Naive thymus-derived CD4-positive, alpha-beta T cell (primary cell): ENCODE measurements at places on chromosomes 13 and 19.

- DNase-seq, result peak; percentile 56
Measured at GRCh38 chr19:8158411-8159074, 9.2 kb upstream of the FBN3 start.

DNA sequence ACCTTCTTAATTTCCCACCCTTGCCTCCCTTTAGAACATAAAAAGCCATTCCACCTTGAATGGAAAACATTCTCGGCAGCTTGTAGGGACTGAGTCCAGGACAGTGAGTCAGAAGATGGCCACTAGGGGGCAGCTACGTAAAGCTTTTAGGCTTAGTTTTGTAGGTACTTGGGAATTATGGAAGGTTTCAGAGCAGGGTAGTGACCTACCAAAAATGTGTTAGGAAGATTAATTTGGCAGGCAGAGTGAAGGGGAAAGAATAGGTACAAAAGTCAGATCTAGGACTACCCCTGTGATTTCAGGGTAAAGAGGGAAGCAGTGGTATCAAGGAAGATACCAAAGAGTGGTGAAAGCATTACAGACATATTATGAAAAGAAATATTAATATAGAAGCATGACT is 198.4 kb downstream of the NDFIP2 start:
- DNase-seq, result no peak

- no peak for DNase-seq
Measured at GRCh38 chr13:47372751-47373150, 475.9 kb upstream of the HTR2A start.

- DNase-seq, result no peak
Measured at GRCh38 chr19:38506375-38506722, 72.9 kb downstream of the RYR1 start.

DNA sequence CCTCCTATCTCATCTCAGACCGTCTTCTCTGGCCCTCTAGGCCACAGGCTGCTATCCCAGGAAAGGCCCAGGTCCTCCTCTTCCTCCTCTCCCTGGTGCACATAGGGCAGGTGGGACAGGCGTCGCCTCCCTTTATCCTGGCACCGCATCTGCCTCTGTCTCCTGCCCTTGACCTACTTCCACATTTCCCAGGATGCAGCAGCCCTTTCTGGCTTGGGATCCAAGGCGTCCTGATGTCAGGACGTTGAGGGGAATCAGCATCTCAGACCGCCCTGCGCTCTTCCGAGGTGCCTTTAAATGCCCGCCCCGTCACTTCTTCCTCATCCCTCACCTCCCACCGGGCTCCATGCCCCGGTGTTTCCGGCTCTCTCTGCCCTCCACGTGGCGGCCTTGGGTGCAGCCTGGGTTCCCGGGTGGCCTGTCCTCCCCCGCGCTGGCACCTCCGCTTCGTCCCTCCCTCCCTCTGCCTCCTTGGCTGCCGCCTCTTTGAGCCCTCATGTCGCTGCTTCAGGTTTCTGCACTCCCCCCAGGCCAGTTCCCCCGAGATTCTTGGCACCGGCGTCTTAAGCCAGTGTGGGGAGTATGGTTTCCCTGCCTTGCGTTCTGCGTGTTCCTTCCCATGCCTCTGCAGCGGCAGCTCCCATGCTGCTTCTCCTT is 66.3 kb downstream of the KDM4B start:
- no peak for DNase-seq

DNA sequence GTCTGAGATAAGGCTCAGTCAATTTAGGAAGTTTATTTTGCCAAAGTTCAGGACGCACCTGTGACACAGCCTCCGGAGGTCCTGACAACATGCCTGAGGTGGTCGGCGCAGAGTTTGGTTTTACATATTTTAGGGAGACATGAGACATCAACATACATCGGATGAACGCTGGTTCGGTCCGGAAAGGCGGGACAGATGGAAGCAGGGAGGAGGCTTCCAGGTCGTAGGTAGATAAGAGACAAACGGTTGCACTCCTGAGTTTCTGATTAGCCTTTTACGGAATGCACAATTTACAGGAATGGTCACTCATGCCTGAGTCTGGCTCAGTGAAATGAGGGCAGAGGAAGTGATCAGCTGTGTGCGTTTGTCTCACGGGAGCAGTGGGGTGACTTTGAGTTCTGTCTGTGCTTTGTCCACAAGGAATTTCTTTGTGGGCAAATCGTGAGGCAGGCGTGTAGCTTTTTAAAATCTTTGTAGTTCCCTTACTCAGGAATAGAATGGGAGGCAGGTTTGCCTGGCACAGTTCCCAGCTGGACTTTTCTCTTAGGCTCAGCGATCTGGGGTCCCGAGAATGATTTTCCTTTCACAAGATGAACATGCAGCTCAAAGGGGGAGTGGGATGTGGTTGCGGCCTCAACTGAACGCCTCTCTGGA is 36.2 kb downstream of the C13orf46 start:
- DNase-seq, result no peak

- DNase-seq, result no peak
Measured at GRCh38 chr19:46406976-46407375, 6.4 kb downstream of the CCDC8 start.

DNA sequence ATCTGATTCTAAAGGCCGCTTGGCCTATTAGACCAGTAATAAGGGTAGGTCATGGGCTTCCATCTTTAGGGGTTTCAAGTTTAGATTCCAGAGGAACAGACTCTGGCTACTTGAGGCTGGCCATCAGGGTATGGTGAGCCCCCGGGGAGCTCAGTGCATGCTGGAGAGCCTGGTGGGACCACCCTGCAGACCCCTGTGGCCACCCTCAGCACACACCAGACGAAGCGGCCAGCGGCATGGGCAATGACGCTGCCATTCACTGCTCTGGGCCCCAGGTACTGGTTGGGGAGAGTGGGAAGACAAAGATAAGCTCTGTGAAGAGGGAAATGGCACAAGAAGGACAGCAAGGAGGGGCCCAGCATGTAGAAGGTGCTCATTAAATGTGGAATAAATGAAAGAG is 98.8 kb upstream of the SLC15A1 start:
- no peak for DNase-seq

DNA sequence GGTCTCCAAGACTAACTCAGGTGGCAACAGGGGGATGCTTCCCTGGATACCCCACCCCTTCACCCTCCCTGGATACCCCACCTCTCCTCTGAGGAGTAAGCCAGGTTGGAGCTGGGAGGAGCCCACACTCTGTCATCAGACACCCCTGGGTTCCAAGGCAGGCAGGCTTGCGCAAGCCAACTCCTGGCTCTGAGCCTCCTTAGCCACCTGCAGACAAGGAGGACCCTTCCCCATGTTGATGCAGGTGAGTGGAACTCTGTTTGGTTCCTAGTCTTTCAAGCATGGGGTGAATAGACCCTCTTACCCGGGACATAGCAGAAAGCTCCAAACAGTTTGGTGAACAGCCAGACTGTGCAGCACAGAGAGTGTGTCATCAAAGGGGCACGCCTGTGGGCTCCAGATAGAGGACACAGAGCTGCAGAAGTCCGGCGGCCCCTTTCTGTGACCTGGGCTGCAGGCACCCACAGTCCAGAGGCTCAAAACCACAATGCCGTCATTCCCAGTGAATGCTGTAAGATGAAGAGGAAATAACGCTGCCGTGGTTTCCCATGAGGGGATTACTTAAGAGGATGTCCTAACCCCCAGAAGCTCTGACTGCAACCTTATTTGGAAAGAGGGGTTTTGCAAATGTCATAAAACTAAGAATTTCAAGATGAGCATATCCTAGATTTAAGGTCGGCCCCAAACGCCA is 12.1 kb upstream of the HAS1 start:
- DNase-seq, result peak; percentile 29

DNA sequence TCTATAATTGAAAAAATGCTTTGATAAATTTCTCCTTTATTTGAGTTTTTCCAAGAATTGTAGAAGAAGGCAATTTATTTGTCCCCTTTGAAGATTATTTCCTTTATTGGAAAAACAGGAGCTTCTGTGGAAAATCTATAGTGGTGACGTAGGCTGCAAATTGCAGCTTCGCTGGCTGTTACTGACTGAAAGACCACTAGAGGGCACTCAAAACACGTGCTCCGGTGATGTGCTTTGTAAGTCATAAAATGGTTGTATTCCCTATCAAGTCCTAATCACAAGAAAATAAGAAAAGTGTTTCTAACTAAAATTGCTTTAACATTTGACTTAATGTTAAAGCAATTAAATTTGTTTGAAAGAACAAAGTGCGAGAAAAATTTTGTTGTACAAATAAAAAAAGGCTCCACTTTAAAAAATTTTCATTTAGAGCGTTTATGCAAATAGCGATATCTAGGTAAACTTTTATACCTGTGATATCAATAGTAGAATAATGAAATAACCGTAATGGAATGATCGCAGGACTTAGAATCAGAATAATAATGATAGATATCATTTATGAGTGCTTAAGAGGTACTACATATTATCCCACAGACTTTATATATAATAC is 638.2 kb upstream of the SPRY2 start:
- peak; percentile 19 for DNase-seq

GRCh38 chr19:18153556-18154134 is 682 bp downstream of the PIK3R2 start:
- DNase-seq, result no peak

DNA sequence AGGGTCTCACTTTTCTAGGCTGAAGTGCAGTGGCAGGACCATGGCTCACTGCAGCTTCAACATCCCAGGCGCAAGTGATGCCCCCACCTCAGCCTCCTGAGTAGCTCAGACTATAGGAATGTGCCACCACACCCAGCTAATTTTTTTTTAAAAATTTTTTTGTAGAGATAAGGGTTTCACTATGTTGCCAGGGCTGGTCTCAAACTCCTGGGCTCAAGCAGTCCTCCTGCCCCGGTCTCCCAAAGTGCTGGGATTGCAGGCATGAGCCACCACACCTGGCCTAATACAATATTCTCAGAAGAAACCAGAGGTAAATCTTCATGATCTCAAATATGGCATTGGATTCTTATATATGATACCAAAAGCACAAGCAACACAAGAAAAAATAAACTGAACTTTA is 47.7 kb downstream of the FLT1 start:
- no peak for DNase-seq

DNA sequence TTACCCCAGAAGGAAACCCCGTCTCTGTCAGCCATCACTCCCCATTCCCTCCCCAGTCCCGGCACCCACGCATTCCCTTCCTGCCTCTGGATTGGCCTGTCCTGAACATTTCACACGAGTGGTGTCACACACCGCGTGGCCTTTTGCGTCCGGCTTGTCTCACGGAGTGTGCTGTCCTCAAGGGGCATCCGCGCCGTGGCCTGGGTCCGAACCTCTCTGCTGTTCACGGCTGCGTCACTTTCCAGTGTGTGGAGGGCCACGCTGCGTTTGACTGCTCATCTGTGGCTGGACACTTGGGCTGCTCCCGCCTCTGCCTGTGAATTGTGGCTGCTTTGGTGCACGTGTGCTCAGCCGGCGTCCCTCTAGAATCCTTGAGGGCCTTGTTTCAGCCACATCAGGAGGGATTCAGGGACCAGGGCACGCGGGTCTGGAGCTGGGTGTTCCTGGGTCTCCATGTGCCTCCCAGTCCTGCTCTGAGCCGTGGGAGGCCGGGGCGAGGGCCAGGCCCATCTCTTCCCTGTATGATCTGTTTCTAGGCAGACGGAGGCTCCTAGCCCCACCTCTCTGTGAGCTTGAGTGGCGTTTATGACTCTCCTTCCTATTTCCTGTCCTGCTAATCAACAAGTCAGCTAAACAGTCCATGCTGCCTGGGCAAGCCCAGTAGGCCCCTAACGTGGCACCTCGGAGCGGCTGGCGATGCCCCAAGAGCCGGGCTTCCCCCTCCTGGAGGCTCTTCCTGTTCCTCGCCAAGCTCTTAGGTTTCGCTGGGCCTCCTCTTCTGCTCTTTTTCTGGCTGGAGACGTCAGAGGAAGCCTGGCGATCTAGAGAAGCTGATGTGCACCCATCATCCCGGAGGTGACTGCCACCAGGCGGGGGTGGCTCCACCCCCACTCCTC is 8.1 kb downstream of the STK11 start:
- DNase-seq, result peak; percentile 56

DNA sequence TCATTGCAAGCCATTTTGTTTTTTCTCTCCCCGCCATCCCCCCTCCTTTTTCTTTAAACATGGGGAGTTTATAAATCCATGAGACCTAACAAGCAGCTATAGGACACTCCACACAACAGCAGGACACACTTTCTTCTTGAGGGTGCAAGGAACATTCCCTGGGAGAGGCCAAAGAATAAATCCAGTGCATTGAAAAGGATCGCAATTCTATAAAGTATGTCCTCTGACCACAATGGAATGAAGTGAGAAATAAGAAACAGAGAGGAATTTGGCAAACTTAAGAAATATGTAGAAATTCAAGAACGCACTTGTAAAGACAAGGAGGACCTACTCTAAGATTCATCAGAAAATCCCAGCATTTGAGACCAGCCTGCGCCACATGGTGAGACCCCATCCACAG is 11.9 kb downstream of the KLF2 start:
- DNase-seq, result no peak

DNA sequence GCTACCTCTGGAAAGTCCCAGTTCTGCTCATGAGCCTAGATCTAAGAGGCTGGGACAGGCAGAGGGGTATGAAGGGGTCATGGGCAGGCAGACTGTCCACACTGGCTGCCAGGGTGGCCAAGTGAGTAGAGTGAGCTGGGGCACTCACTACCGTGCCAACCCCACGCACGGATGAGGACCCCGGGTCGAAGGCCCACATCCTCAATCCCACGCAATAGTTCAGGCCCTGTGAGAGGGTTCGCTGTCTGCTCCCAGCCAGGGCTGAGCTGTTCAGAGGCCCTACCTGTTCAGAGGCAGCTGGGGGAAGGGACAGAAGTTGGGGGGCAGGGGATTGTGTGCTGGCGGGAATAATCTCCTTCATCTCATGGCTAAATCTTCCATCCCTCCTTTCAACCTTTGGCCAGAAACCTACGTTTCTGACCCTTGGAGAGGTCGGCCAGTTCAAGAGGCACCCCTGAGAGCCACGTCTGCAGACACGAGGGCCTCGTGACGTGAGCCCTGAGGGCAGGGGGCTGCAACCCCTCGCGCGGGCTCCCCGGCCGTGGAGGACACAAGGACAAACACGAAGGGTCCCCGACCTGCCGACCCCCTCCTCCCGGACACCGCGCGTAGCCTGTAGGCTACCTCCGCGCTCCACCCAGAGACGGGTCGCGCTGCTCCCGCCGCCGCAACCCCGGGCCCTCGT is 1.0 kb upstream of the RPS5 start:
- peak; percentile 22 for DNase-seq

DNA sequence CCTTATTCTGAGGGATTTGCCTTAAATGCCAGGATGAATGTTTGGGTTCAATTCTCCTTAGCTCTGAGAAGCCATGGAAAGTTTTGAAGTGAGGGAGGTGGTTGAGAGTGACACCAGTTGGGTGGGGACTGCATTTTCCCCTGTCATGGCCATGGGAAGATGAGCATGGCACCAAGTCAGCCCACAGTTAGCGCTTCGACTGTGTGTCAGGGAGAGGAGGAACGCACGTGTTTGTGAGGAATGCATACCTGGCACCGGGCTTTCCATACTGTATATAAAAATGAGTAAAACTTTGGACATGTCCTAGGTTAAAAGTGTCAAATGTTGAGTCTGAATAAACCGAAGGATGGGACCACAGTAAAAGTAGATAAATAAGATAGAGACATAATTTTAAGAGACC is 187.5 kb upstream of the KL start:
- no peak for DNase-seq
